ENCODE measurements at places on chromosomes 13 and 19.

GRCh38 chr13:91329733-91330132 is 17.8 kb upstream of the MIR17HG start:
- DNase-seq, result no peak

GRCh38 chr19:49672131-49672919 is 4.7 kb upstream of the PRMT1 start:
- DNase-seq, result peak; percentile 95

DNA sequence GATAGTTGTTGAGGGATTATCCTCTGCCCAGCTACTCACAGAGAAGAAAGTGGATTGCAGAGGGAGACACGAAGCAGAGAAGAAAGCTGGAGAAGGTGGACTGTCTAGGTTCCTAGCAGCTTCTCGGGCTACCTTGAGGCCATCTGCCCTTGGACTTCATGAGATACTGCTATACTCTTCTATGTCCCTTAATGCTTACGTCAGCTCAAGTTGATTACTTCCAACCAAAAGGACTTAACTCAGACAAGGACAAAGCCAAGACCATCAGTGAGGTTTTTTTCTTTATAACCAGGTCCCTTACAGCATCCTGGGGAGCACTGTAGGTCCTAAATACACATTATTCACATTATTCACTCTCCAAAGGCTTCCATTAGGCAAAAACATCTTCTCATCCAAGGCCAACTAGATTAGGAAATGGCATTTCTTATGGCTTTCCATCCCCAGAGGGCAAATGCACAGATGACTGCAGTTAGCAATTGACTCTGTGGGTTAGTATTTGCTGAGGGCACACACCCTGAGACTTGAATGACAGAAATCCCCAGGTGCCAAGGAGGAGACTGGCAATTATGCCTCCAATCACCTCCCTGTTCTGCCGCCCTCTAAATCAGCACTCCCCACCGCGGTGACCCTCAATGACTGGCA is 4.1 kb upstream of the UBE2L5 start:
- DNase-seq, result no peak

DNA sequence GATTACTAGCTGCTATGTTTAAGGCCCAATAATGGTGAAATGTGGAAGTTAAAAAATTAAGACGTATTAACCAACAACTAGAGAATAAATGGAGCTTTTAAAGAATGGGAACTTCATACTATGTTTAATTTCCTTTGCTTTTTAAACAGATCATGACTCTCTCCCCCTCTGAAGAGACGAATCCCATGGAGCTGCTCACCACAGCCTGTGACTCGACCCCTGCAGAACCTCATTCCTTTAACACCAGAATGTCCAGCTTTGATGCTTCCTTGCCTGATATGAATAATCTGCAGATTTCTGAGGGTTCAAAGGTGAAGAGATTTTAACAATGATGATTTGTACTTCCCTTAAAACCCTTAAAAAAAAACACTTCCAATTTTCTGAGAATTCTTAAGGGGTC is 53.0 kb downstream of the ZAR1L start:
- DNase-seq, result no peak

DNA sequence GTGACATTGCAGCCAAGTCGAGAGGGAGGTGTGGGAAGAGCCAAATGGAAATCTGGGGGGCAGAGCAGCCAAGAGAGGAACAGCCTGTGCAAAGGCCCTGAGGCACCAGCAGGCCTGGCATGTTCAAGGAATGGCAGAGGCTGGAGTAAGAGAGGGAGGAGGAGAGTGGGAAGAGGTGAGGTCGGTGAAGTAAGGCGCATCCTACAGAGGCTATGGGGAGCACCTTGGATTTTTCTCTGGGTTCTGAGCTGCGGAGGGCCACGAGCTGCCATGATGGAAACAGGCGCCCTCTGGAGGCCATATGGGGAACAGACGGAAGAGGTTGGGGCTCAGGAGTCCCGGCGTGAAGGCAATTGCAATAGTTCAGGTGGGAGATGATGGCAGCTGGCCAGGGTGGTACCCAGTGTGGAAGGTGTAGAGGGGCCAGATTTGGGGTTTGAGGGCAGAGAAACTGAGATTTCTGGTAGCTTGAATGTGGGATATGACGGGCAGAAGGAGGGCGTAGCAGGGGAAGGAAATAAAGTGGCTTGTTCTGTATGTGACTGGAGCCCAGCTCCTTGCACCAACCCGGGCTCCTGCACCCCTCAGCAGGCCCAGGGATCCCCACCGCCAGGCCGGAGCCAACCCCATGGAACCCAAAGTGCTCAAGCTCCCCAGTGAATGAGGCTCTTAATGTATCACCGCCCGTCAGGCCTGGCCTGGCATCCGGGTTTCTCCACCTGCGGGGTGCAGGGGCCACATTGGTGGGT is 20.5 kb upstream of the STRN4 start:
- DNase-seq, result no peak
